Fibroblast of skin of left biceps (primary cell): ENCODE measurements at places on chromosomes 12 and 14.

GRCh38 chr12:116400636-116401372, 123.3 kb upstream of the MED13L start:
- DNase-seq, result no peak

DNA sequence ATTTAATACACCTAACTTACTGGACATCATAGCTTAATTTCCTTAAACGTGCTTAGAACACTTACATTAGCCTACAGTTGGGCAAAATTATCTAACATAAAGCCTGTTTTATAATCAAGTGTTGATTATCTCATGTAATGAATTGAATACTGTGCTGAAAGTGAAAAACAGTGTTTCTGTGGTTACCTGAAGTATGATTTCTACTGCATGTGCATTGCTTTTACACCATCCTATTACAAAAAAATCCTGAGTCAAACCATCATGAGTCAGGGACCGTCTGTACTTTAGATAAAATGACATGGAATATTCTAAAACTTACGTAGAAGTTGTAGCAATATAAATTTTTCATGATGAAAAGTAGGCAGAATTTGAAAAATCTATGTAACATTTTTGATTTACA, 32.8 kb downstream of the TBC1D15 start:
- no peak for DNase-seq

- peak; percentile 21 for DNase-seq
Observed at GRCh38 chr12:14995583-14996425, 23.0 kb downstream of the PDE6H start.

DNA sequence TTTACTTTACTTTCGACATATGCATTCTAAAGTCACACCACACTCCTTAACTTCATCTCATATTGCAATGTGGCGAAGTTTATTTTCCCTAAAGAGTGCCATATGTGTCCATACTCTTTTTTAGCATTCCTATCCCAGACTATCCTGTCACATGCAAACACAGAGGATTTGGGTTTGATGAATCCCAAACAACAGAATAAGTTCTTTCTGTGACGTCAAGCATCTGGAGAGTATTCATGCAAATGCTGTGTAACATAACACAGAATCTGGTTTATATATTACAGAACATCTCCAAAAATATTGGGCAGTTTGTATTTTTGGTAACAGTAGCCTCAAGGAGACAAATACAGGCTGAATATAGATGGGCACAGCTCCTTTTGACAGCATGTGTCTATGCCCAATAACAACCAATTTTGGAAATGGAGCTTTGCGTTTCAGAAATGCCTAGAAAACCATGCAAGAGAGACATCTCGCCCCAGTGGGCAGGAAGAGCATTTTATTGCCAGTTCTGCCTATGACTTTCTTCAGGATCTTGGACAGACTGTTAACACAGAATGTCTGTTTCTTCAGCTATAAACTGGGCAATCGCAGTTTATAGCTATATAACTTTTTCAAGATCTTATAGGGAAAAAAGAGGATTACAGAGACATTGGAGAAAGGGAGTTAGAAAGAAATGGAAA, 190.8 kb downstream of the ADAMTS20 start:
- DNase-seq, result no peak

GRCh38 chr14:54490445-54491175, 1.8 kb upstream of the GMFB start:
- no peak for DNase-seq

DNA sequence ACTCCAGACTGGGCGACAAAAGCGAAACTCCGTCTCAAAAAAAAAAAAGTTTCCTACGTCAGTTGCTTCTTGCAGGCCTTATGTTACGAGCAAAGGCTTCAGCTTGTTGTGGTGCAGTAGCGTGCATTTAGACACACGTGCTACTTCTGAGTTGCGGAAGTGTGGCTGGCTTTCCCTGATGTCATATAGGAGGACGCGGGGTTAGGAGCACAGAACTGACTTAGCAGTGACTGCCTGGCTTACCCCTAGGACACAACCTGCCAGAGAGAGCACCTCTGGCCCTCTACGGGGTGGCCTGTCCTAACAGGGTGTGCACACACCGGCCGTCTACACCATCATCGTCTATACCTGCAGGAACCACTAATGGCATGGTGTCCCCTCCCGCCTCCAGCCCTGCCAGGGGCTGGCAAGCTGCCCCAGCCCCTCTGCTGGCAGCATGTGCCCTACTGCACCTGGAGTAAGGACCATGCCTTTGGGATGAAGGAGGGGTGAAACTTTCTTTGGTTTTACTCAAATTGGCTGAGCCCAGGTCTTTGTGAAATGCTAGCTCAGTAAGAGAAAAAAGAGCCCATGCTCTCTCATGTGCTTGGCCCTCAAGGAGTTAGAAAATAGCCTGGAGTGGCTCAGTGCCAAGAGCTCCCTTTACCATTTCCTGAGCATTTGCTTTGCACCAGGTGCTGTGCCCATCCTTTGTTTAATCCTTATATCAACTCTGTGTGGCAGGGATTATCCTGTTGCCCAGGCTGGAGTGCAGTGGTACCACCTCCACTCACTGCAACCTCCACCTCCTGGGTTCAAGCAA, 1.7 kb upstream of the GPR68 start:
- DNase-seq, result no peak

DNA sequence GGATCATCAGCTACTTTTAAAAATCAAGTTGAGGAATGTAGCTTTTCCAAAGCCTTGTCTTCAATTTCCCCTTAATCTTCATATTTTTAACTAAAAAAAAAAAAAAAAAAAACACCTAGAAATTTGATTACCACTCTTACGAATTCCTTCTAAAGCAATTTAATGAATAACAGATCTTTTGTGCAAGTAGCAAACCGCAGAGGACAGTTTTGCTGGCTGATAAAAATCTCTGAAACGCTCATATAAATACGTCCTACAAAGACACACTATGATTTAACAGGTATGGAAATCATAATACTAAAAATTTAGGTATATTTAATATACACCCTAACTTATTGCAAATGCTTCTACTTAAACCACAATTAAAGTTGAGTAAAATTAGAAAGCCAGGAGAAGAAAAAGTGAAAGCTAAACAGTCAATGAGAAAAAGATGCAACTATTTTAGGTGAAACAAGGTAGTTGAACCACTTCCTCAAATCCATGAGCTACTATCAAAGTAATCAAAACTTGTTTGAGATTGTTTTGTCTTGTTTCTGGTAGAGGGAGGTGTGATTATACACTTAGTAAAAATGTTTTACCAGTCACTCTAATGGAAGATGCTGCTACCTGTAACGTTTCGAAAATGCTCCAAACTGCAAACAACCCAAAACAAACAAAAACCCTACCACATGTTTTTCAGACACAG, 2.2 kb downstream of the PAWR start:
- DNase-seq, result no peak

GRCh38 chr14:50741567-50741966, 73.5 kb upstream of the SAV1 start:
- no peak for DNase-seq
